ENCODE measurements at places on chromosomes 13 and 19. TPM values are rescaled to one million over a fixed set of nuclear protein-coding genes. Genes with fewer than 3 reads are reported as not detected.

Gene CAPN12
- total RNA-seq = 27.6 TPM

Gene NCCRP1
- 18.4 TPM for total RNA-seq

Gene KCNJ14
- 1.5 TPM for total RNA-seq

Gene CYP2A7
- total RNA-seq = not detected

Gene PDE4C
- 3.0 TPM for total RNA-seq

Gene LYPD5
- total RNA-seq = 5.9 TPM

Gene ZNF274
- 29.7 TPM for total RNA-seq

DNA sequence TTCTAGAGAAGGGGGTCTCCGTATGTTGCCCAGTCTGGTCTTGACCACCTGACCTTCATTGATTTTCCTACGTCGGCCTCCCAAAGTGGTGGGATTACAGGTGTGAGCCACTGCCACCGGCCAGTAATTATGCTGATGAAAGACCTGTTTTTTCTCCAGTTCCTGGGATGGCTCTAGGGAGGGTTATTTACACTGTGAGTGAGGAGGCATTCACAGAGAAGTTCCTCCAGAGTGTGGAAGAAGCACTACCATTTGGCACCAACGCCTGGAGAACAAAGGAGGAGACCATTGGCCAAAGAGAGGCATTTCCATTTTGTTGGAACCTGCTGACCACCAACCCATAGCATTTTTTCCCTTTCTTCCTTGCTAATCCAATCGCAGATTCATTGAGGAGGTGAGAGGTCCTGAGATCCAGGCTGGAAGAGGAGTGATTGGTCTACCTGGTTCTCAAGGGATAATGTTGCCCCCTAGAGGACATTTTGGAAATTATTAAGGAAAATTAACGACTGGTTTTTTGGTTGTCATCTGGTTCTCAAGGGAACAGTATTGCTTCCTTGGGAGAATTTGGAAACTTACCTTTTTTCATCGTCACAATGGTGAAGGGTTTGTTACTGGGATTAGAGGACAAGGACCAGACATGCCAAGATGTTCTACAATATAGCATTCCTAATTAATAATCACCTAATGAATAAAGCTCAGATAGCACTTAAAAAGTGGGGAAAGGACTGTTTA, 5.5 kb upstream of the SAE1 start:
- DNase-seq = no peak

GRCh38 chr13:80196756-80197155, 144.2 kb downstream of the SPRY2 start:
- DNase-seq = no peak

- peak; percentile 88 for DNase-seq
These were observed 12.8 kb downstream of the POLR2E start for GRCh38 chr19:1082165-1082927.

DNA sequence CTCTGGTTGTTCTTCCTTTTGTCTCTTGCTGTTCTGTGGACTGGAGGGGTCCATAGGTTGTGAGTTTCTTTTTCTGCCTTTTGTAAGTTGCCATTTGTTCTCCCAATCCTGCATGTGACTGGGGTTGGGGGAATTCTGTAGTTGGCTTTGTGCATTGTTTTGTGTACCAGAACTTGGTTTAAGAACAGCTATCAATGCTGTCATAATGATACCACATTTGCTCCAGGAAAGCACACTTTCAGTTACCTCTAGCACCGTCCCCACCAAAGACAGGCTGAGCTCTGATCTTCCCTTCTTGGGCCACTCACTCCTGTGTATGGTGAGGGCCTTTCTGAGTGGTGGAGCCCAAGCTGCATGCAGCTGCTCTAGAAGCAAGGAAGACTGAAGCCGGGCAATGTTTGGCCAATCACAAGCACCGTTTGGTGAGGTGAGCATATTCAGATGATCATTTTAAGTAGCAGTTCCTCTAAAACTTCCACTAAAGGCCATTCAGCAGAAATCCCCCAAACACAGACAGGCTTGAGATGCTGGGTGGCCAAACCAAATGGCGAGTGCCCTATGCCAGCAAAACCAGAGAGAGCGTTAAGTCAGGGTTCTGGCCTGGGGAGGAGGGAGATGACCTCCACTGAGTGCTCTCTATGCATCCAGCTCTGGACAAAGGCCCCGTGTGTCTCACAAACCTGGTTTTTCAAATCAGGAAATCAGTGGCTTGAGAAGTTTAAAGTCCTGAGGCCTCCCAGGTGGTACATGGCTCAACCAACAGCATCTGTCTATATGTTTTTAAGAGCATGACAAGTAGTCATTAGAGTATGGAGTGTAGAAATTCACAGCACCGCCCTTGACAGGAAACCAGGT, 120.7 kb upstream of the SPATA13 start:
- no peak for DNase-seq

GRCh38 chr19:54142166-54142780, 4.7 kb downstream of the CNOT3 start:
- DNase-seq = no peak

DNA sequence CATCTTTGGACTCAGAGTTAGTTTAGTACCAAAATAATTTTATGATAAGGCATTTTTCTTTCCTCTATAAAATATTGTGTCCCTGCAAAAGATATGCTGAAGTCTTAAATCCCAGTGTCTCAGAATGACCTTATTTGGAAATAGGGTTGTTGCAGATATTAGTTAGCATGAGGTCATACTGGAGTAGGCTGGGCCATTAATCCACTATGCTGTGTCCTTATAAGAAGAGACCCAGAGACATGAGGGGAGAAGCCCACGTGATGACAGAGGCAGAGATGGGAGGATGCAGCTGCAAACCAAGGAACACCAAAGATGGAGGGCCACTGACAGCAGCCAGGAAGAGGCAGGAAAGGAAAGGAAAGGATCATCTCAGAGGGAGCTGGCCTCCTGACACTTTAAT, 6.4 kb downstream of the POGLUT2 start:
- DNase-seq = no peak

- DNase-seq = no peak
These were observed 21.4 kb upstream of the SLC15A1 start for GRCh38 chr13:98773921-98774320.

DNA sequence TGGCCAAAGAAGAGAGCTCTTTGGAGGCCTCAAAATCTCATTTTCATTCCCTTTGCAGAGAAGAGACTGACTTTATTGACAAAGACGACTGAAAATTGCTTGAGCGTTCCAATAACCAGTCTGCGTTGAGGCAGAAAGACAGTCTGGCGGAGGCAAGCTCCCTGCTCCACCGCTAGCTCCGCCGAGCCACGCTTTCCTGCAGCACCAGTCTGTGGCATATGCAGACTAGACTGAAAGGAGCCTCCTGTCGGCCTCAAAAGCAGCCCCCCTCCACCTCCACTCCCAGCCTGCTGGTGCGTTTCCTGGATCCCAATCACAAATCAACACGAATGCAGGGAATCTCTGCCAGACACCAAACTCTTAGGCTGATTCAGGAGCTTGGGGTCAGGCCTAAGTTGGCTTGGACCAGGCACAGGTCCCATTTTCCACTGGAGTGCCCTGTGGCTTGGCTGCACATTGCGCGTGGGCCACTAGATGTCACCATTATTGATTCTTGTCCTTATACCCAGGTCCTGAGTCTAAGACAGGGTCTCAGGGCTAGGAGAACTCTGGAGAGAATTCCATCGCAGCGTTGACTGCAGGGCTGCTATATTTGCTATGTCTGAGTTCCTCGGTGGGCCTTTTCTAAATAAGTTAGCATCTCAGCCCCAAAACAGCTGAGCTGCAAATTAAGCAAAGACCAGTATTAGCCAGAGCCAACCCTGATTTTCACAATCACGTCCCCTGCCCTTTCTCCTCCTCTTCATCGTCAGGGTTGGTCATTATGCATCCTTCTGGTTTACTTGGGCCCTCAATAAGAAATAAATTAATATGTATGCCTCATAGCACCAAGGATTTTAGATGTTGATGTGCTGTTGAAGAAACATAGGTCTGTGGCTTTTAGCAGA, 5.2 kb upstream of the ZNF507 start:
- peak; percentile 73 for DNase-seq

DNA sequence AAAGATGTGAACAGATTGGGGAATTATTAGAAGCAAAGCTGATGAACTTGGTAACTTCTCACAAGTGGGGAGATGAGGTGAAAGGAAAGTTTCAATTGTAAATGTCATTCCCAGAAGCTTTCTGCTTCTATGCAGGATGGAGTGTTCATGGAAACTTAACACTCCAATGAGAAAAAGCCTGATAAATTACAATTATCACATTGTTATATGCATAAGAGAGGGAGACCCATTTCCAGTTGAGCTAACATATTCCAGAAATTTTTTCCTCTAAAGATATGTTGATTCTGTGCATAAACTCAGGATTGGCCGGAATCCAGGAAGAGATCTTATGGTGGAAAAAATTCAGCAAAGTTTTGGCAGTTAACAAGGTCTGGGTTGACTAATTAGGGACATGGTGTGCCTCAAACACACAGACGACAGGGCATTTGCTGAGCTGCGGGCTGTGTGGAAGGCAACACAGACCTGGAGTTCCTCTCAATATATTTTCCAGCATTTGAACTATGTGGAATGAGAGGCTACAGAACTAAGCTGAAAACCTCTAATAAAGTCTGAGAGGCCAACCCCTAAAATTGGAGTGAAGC, 64.9 kb upstream of the FGF14 start:
- DNase-seq = no peak

- no peak for DNase-seq
These were observed 345.8 kb downstream of the TBC1D4 start for GRCh38 chr13:75136151-75136550.

DNA sequence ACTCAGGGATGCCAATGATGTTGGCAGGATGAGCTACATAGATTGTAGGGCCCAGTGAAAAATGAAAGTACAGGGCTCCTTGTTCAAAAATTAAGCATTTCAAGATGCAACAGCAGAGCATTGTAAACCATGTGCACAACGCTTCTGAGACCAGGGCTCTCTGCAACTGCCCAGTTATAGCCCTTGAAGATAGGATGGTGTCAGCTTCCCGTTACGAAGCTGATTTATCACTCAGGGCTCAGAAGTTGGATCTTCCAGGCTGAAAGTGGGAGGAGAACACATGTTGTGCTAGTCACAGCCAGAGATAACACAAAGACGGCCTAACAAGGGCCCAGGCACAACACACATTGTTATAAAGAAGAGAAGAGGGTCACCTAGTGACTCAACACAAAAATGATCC, 466.7 kb downstream of the TUBA3C start:
- DNase-seq = no peak

DNA sequence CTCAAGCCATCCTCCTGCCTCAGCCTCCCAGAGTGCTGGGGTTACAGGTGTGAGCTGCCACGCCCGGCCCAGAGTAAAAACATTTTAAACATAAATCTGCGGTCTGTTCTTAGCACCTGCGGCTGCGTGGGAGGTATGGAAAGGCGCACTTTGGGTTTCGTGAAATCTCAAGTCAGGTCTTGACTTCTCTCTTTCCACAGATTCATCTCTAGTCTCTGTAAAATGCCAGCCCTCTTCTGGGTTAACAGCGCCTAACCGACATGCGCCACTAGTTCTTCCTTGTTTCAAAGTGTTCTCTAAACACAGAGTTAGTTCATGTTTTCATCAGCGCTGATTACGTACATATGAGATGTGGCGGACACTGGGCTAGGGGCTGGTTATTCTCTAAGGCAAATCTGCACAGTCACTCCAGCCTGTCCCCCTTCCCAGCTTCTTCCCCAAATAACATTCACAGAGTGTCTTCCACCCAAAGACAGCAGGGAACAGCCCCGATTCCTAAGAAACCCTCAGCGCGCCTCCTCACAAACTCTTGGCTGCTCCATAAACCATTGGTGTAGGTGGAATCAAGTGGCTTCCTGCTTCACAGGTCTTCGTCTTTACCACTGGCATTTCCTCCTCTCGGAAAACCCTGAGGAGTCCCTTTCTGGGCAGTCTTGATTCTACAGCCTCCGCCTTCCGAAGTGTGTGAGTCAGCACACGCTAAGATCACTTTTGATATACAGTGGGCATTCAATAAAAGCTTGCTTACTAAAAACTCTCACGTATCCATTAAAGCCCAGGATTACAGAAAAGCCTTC, 1.4 kb downstream of the PARP4 start:
- peak; percentile 50 for DNase-seq

- DNase-seq = no peak
These were observed 66.2 kb downstream of the DPY19L3 start for GRCh38 chr19:32471811-32472210.

- DNase-seq = no peak
These were observed 4.8 kb downstream of the FFAR3 start for GRCh38 chr19:35363001-35363590.
